Hematopoietic multipotent progenitor cell treated with erythropoietin and hydrocortisone succinate and interleukin-3 and kit ligand, for 17 days (in vitro differentiated cells): ENCODE measurements at places on chromosomes 11 and 22.

DNA sequence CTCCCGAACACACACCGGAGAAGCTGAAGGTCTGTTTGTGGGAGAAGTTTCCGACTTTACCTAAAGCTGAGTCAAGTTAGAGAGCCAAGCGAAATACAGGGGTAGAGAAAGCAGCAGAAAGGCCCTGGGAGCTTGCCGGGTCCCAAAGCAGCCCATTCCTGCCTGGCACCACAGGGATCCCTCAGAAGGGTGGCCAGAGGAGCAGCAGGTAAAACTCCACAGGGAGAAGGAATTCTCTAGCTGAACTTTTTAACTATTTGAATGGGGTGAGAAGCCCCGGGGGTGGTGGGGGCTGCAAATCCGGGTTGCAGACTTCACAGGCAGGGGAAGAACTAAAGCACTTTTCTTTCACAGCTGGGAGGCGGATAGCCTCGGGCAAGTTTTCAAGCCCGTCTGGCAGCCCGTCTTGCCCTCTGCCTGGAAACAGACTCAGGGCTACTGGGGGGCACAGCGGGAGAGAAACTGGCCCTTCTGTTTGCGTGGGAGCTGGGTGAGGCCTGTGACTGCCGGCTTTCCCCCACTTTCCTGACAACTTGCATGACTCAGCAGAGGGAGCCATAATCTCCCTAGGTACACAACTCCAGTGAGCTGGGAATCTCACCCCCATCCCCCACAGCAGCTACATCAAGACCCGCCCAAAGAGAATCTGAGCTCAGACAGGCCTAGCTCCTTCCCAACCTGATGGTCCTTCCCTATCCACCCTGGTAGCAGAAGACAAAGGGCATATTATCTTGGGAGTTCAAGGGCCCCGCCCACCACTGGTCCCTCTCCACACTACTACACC is 311.0 kb downstream of the SBF2 start:
- no peak for DNase-seq

GRCh38 chr11:827146-827896 is 398 bp upstream of the CRACR2B start:
- no peak for DNase-seq

GRCh38 chr22:46801331-46801811 is 38.9 kb downstream of the TBC1D22A start:
- no peak for DNase-seq

- DNase-seq = no peak
These were observed 14.7 kb downstream of the EPS8L2 start for GRCh38 chr11:720642-721246.

GRCh38 chr11:124942466-124943253 is 6.8 kb upstream of the HEPACAM start:
- no peak for DNase-seq

- no peak for DNase-seq
These were observed 91.5 kb downstream of the MN1 start for GRCh38 chr22:27709919-27710675.

GRCh38 chr11:5620651-5621521 is 3.9 kb upstream of the TRIM34 start:
- DNase-seq = no peak

- no peak for DNase-seq
These were observed 38.9 kb downstream of the MUC2 start for GRCh38 chr11:1113405-1114201.

DNA sequence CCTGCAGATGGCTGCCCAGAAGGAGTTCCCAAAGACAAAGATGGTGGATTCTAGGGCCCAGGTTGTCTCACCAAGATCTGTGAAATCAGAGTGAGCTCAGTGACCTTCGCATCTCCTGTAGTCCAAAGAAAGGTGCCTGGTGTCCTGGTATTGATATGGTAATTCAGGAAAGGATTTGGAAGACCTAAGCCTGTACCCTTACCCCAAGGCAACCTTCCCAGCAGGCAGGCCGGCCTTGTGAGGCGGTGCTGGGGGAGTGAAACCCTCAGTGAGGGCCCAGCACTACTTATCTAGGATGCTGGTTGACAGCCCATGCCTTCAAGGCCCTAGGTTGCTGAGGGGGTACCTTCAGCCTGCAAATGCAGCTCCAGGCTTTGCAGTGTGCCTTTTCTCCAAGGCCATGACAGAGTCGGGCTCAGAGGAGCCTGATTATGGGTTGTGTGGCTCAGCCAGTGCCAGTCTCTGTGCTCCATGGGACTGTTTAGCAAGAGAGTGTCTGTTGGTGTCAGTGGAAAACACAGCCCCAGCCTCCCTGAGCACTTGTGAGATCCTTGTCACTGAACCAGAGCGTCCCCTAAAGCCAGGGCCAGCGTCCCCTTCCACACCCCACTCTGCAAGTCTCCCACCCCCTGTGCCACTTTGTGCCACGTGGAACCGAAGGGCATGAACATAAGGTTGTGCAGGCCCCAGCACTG is 72.8 kb upstream of the MYOD1 start:
- no peak for DNase-seq

DNA sequence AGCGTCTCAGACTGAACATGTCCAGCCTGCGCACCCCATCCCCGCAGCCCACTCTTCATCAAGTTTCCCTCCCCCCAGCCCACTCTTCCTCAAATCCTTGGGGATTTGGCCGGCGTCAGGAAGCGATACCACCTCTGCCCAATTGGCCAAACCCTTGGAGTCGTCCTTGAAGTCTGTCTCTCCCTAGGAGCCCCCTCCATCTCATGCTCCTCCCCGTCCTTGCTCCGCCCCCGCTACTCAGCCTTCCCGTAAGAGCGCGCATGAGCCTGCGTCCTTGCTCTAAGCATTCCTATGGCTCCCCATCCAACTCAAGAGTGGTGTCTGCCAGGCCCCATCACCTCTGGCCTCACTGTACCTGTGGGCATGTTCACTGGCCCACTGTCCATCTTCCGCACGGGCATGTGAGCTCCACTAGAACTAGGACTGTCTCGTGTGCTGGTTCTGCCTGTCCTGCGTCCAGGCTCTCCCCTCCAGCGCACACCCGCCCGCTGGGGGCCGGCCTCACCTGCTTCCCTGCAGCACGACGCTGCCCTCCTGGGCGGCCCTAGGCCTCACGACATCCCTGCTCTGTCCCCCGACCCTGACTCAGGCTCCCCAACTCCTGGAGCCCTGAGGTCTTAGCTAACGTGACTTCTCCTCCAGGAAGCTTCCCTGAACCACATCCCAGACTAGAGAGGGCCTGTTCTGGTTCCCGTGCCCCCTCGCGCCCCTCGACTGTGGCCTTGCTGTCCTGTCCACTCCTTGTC is 30.5 kb upstream of the TTLL12 start:
- DNase-seq = no peak

DNA sequence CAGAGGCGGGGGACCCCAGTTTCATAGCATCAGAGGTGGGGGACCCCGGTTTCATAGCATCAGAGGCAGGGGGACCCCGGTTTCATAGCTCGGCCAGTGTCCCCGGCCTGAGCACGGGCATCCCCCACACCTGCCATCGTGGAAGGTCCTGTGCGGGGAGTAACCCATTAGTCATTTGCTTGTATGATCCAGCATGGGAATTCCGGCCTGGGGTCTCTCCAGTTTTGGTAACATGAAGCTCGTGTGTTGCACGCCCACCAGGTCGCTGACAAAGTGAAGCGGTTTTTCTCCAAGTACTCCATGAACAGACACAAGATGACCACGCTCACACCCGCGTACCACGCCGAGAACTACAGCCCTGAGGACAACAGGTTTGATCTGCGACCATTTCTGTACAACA is 29.0 kb upstream of the KRTAP5-7 start:
- DNase-seq = no peak

GRCh38 chr11:96111308-96111707 is 187.4 kb upstream of the MTMR2 start:
- DNase-seq = no peak

DNA sequence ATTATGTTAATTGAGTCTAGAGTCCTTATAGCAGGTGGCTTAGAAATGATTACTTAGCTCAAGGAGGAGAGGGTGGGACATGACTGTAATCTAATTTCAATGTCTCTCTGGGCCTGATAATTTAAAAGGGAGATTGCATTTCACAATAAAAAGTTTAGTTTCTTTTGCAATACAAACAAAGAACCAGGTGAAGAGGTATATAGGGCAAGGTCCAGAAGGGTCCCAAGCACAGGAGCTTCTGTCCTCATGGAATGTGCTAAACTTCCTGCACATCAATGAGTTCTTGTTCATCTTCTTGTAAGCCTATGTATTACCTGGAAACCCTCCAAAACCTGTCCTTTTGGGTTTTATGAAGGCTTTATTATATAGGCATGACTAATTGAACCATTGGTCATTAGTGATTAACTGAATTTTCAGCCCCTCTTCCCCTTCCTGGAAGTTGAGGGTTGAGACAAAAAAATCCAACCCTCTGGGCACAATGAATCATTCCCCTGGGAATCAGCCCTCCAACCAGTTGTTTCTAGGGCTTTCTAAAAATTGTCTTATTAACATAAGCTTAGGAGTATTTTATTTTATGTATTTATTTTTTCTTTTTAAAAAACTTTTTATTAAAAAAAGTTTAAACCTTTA is 37.6 kb downstream of the MS4A2 start:
- no peak for DNase-seq

DNA sequence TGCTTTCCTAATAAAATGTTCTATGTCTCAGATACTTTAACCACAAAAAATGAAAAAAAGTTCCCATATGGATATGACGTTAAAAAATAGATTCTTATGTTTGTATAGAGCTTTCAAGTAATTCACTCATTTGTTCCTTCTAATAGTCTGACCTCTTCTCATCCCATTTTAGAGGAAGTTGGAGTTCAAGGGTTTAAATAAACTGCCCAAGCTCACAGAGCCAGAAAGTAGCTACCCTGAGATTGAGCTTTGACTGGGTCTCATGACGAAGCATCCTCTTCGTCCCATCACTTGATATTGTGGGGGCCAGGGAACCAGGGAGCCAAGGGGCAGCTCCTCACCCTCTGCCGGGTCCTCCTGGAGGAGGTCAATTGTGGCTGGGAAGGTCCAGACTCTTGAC is 116.3 kb downstream of the CCDC81 start:
- no peak for DNase-seq
